Uterine smooth muscle cell (primary cell): ENCODE measurements at places on chromosomes 11 and 22. TPM values are rescaled to one million over a fixed set of nuclear protein-coding genes. Genes with fewer than 3 reads are reported as not detected.

SELENOH gene
- total RNA-seq, result 94.1 and 131 TPM in 2 replicates

ARHGAP8 gene
- 0.11 and 0.25 TPM in 2 replicates for total RNA-seq

FUT4 gene
- 4.3 and 5.5 TPM in 2 replicates for total RNA-seq

PCF11 gene
- total RNA-seq, result 40.0 and 45.4 TPM in 2 replicates

DMC1 gene
- 6.5 and 7.2 TPM in 2 replicates for total RNA-seq

LBHD1 gene
- total RNA-seq, result 2.7 and 3.3 TPM in 2 replicates

LINC01488 gene
- not detected in 2 replicates for total RNA-seq

SERPINH1 gene
- 1,093 and 1,842 TPM in 2 replicates for total RNA-seq

GNG3 gene
- total RNA-seq, result not detected in 2 replicates

ALDH3B1 gene
- 16.7 and 36.6 TPM in 2 replicates for total RNA-seq

DCHS1 gene
- 35.2 and 50.1 TPM in 2 replicates for total RNA-seq
